Effector CD8-positive, alpha-beta T cell (primary cell): ENCODE measurements at places on chromosomes 6 and 20.
A peak's percentile ranks its signal among the peaks of the same experiment; 100 is the strongest.

DNA sequence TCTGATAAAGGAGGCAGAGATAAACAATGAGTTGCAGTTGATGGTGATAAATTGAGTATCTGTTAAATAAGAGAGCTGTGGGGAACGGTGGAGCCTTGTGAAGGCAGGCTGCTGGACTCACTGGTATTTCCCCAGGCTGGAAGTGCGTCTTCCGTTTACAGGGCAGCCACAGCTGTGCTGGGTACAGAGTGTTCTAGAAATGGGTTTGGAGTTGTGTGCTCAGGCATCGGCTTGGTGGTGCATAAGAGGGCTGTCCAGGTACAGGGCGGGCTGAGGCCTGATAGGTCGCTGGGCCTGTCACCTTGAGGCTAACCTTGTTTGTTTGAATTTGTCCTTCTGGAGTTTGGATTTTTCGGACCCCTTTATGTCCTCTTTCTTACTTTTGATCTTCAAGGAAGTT is 39.3 kb downstream of the ARID1B start:
- DNase-seq = no peak

GRCh38 chr6:161829291-161829729 is 555.4 kb upstream of the AGPAT4 start:
- DNase-seq = no peak

GRCh38 chr6:41027241-41027640 is 11.8 kb downstream of the UNC5CL start:
- no peak for DNase-seq

GRCh38 chr6:160112628-160113299 is 8.9 kb upstream of the SLC22A1 start:
- no peak for DNase-seq

DNA sequence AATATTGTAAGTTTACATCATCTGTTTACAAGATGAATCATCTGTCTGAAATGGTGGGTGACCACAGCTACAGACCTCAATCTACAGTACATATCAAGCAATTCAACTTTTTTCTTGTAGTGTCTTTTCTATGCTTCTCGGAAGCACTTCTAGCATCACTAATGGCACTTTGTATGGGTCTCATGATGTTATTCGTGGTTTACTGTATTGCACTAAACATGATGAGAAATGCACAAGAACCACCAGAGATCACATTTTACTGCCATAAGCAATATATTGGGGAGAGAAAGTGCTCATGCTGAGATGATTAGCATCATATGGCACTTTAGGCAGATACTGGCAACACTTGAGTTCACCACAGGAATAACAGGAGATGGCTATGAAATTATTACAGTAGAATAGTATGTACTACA is 15.4 kb upstream of the BTBD3 start:
- no peak for DNase-seq

GRCh38 chr6:161393839-161394364 is 120.0 kb upstream of the AGPAT4 start:
- DNase-seq = no peak

DNA sequence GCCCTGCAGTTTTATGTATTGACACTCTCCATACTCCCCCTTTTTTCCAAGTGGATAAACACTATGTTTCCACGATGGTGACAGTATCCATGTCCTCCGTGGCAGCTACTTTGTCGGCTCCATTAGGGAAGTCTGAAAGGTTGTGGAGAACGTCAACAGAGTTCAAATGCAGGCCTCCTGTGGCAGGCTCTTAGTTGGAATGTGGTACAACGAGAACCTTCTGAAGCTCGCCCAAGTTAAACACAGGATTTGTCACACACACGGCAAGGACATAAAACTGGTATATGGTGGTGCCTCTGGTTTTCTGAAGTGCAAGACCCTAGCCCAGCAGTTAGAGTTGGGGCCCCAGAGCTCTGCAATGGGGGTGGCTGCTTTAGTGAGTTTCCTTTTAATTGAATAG is 187.0 kb upstream of the TAB2 start:
- DNase-seq = no peak

DNA sequence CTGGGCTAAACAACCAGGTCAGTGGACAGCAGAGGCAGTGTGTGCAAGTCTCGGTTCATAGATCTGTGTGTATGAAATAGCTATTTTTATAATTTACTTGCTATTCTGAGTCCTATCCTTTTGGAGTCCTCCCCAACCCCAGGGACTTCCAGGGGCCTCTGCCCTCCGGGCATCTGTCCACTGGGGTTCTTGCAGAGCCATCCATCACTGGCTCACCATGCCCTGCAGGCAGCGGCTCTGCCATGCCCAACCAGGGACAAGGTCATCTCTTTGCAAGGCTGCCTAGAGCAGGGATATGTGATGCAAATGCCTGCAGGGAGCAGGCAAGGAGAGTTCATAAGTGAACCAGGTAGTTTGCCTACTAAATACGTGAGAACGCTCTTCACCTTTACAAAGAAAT is 10.5 kb upstream of the BEND3 start:
- DNase-seq = no peak

GRCh38 chr20:34710861-34711574 is 6.9 kb downstream of the TP53INP2 start:
- no peak for DNase-seq

DNA sequence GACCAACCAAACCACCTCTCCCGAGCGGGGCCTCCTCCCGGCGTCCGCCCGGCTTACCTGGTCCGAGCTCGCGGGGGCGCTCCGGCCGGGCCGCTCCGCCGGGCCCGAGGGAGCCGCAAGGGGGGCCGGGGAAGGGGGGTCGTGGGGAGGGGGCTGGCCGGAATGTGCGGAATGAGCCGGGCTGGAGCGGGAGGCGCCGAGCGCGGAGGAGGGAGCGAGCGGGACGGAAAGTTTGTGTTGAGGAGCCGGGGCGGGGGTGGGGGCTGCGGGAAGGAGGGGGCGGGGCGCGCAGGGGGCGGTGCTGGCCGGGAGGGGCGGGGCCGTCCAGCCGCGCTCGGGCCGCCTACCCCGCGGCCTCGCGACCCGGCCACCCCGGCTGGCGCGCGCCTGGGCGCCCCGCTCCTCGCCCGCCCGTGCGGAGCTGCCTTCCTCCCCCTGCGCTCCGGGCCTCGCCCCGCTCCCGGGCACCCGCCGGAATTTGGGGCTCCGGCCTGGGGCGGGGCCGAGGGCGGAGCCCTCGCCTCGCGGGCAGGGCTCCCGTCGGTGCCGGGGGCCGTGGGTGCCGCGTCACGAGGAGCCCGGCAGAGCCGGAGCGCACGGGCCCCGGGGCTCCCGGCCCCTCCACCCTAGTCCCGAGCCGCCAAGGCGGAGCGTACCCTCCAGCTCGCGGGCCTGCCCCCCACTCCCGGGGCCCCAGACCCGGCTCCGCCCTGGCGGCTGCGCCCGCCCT is at the start of gene TEAD3:
Gene TEAD3, minus strand, starts transcription at position 239 of the 730 bp plus-strand sequence.
- DNase-seq = peak; percentile 42

- DNase-seq = no peak
Measured at GRCh38 chr20:63567136-63567385, 7.0 kb downstream of the HELZ2 start.

DNA sequence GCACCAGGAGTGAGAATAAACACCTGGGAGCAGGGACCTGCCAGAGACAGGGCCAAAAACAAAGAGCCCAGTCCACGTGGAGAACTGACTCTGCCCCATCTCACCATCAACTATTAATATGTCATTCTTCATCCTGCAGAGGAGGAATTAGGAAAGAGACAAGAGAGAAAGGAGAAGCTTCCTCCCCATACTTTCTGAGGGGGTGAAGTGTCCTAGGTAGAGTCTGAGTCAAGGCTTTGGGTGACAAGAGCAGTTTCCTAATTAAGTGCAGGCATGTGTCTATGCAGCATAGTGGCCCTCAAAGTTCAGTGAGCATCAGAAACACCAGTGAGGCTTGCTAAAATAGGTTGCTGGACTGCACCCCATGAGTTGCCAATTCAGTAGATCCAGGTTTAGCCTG is 40.7 kb upstream of the BMP2 start:
- no peak for DNase-seq

- no peak for DNase-seq
Measured at GRCh38 chr6:108959972-108960582, 111.9 kb downstream of the ARMC2 start.

DNA sequence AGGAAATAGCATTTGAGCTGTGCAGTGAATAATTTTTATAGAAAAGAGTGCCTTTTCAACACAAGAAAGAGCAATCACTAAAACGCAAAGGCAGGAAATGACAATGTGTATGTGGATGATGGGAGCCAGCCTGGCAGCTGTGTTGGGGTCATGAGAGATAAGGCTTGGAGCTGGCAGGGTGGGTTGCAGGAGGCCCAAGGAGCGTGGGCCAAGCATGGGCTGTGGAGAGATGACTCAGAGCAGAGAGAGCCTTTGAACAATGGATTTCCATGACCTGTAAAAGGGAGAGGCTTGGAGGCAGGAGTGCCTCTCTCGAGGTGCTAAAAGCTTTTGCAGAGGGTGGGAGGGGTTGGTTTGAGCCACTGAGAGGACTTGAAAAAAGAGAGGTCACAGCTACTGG is 6.6 kb upstream of the TBC1D7 start:
- no peak for DNase-seq

GRCh38 chr6:11538819-11539468 is 1.4 kb downstream of the TMEM170B start:
- no peak for DNase-seq

DNA sequence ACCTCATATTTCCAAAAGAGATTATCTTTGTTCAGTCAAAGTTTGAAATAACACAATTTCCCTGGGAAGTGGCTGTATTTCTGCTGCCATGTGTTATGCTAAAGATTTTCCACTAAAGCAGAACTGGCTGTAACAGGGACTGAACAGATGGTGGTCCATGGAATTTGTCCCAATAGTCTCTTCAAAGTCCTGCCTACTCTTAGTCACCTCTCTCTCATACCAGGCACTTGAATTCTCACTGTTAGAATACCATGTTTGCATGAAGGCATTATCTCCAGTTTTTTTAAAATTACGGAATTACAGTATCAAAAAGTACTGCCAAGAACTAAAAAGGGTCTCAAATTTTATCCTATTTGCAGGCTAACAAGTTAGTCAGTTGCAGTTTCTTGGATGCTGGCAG is 105.0 kb upstream of the HDDC2 start:
- DNase-seq = no peak

GRCh38 chr6:97052152-97052787 is 127.7 kb downstream of the KLHL32 start:
- DNase-seq = no peak

DNA sequence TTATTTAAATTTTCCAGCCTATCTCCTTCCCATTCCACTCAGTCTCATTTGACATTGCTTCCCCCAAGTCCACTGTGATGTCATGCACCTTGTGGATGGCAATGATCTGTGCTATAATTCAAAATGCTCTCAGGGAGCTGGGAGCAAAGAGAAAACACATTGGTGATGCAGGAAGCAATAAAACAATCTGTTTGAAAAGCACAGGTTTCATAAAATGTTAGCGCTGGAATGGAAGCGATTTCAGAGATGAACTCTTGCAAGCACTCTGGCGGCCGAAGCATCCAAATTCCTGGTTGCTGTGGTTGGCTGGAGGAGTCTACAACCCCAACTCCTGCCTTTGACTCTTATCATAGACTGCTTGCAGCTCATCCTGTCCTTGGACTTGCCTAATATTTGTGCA is 167.0 kb downstream of the GMPR start:
- no peak for DNase-seq

GRCh38 chr6:131430531-131430930 is 142.5 kb upstream of the ARG1 start:
- DNase-seq = no peak

- DNase-seq = no peak
Measured at GRCh38 chr6:158729906-158730540, 80.2 kb downstream of the SYTL3 start.

GRCh38 chr20:52926505-52926904 is 45.7 kb upstream of the TSHZ2 start:
- DNase-seq = no peak

DNA sequence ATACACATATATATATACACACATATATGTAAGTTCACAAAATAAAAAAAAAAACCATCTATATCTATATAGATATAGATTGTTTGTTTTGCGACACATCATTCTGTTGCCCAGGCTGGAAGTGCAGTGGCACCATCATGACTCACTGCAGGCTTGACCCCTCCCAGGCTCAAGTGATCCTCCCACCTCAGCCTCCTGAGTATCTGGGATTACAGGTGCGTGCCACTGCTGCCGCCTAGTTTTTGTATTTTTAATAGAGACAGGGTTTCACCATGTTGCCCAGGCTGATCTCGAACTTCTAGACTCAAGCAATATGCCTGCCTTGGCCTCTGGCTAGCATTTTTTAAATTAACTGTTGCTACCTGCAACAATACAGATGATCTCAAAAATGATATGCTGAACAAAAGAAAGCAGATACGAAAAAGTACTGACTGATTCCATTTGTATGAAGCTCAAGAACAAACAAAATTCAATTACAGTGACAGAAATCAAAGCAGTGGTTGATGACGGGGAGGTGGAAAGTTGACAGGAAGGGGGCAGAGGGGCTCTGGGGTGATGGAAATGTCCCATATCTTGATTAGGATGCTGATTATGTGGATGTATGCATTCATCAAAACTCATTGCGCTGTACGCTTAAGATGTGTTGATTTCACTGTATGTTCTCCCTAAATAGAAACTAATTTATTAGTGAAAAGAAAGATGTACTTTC is 49.6 kb downstream of the ATXN1 start:
- no peak for DNase-seq

DNA sequence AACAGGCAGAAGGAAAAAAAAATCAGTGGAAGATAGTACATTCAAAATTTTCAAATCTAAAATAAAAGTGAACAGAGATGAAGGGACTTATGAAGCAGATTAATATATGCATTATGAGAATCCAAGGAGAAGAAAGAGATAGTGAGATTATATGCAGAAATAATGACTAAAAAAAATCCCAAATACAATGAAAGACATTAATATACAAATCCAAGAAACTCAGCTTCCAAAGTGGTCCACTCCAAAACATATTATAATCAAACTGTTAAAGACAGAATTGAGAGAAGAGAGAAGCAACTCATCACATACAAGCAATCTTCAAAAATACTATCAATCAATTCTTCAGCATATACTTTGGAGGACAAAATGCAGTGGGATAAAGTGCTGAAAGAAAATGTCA is 73.5 kb upstream of the CARMIL1 start:
- no peak for DNase-seq

DNA sequence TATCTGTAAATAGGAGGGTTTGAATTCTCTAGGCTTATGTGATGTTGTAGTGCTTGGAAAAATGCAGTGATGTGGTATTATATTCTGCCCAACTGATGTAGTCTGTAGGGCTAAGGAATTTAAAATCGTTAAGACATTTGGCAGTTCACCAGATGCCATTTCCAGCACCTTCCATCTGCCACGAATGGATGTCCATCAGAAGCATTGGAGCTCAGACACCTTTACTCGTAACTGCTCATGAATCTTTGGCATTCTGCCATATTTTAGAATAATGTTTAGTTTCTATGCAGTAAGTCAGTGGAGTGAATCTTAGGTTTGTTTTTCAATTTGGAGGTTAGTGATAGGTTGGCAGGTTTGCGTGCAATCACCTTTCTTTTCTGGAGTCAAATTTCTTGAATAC is 2.4 kb upstream of the SYTL3 start:
- no peak for DNase-seq

GRCh38 chr6:114092943-114093342 is 122.0 kb upstream of the HDAC2 start:
- no peak for DNase-seq
